CD4-positive, alpha-beta T cell (primary cell): ENCODE measurements at places on chromosomes 7 and 10. TPM values are rescaled to one million over a fixed set of nuclear protein-coding genes. Genes with fewer than 3 reads are reported as not detected.

DNA sequence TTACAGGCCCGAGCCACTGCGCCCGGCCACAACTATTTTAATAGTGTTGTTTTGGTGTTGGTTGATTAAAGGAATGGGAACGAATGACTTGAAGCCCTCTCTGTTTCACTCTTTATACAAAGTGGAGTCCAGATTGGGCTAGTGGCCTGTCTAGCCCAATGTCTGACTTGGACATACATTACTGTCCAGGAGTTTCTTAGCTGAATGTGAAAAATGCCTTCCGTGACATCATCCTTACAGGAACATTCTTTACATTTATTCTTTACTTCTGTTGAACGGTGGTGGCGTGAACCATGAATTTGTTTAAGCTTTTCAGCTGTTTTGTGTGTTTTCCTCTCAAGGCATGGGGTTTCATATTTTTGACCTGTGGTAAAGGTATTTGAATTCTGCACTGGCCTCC lies 67.9 kb downstream of the DAGLB start:
- DNase-seq: no peak

DNA sequence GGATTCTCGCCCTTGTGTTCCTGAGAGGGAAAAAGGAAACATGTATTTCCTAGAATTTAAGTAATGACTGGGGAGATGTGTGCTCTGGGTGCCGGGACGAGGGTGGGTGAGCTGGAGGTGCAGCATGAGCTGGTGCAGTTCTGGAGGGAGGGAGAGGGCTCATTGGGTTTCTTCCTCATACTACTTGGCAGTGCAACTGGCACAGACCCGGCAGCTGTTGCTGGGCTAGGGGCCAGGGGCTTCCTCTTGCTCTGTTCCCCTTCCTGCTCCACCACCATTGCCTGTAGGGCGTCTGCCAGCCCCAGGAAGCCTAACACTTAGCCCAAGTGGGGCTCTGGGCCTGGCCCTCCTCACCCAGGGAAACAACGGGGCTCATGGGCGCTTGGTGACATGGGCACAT lies 5.9 kb downstream of the RET start:
- DNase-seq: no peak

DNA sequence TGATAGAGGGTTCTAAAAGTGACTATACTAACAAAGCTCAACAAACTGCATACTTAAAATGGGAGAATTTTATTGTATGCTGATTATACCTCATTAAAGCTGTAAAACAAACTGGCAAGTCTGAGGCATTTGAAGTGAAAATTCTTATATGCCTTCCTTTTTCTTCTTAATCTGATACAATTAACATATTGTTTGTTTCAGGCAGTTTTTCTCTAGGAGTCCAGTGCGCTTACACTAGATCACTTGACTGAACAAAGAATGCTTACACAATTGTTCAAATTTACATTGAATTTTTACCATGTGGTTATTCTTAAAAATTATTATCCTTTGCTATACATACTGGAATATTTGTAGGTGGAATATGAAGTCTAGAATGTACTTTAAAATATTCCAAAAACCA lies 89.0 kb downstream of the GLCCI1 start:
- DNase-seq: no peak

DNA sequence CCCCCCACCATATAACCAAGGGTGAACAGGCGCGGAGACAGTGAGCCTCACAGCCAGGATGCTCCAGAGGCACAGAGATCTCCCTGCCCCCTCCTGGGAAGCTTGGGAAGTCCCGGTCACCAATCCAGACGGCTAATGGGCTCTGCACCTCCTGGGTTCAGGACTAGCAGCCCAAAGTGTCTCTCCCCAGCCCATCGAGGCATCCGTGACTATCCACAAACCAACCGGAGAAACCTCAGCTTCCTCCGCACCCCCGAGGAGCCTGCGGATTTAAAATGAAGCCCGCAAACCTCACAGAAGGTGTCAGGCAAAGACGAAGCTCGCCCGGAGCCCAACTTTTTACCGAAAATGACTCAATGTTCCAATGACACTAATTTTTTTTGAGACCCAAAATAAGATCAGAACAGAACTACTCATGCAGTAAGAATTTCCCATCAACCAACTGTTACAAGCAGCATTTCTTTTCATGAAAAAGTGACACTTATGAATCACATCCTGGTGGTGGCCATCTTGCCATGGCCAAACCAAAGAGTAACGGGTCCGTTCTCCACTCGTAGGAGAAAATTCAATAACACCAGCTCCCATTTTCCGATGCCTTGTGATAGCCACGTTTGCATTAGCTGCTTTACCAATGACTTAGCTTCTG lies 6.0 kb downstream of the PDGFA start:
- no peak for DNase-seq

Gene NACAD
- total RNA-seq: 0.14 TPM

GRCh38 chr7:46939558-46939957 lies 642.4 kb downstream of the TNS3 start:
- no peak for DNase-seq

Gene GDF10
- 0.22 TPM for total RNA-seq

GRCh38 chr10:33937036-33937730 lies 602.7 kb upstream of the NRP1 start:
- DNase-seq: no peak

GRCh38 chr7:70494225-70495032 lies 637.5 kb upstream of the GALNT17 start:
- no peak for DNase-seq

Gene C10orf88
- total RNA-seq: 2.3 TPM

DNA sequence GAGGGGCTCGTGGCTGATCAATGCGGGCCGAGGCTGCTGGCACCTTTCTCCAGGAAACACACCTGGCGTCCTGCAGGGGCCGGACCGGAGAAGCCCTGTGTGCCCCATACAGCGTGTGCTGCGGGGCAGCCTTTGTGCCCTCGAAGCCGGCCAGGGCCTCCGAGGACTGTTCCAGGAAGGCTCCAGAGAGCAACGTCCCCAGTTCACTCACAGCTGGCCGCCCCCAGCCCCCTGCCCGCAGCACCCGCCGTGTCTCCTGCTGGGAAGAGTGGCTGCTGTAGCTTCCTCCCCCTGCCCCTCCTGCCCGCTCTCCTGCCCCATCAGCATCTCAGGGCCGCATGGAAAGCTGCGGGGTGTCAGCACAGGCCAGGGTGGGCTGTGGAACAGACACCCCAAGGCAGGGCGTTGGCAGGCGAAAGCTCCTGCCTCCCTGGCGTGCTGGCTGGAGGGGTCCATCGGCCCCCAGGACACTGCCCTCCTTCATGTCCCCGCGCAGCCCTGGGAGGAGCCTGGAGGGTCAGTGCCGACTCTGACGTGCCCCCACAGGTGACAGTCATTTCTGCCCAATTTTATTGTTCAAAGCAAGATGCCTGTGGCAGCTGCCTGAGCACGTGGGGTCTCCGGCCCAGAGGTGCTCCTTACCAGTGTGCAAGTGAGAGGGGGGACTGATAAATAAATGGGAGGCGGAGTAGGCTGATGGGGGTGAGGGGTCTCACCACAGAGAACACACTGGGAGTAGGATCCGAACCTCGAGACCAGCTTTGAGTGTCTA lies 95.8 kb upstream of the DIP2C start:
- DNase-seq: no peak

- no peak for DNase-seq
These were observed 62.7 kb upstream of the VIPR2 start for GRCh38 chr7:159207393-159207792.

DNA sequence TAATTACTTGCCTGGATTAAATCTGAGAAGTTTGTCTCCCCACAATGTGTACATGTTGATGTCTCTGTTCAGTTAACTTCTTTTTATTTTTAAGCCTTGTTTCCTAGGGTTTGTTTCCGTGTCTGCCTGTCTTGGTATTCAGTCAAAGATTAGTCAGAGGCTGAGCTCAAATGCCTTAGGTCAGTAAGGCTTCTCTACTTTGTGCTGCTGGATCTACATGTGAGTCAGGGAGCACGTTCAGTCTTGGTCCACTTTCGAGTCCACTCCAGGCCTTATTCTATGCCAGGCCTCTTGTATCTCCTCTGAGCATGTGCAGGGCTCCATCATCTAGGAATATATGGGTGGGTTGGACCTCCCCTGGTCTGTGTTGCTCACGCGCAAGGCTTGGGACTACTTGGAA lies 93.3 kb upstream of the FZD8 start:
- DNase-seq: no peak

Gene EN2
- total RNA-seq: not detected

GRCh38 chr10:121167534-121168243 lies 316.5 kb downstream of the WDR11 start:
- no peak for DNase-seq

DNA sequence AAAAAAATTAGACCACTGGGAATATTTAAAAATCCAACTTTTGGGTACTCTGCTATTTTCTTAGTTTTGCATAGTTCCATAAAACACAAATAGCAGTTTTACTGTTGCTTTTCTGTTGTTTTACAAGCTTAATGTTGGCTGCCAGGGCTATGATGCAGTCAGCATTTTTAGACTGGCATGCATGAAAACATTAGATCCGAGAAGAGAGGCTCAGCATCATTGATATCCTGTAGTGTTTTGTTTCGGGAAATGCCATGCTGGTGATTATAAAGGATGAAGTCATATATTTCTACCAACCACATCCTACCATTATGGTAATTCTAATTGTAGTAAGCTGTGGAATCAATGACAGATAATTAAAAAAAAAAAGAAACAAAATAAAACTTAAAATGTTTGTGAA lies 104.6 kb downstream of the MBL2 start:
- DNase-seq: no peak

GRCh38 chr10:97074256-97075145 lies 111.3 kb downstream of the SLIT1 start:
- DNase-seq: no peak

GRCh38 chr10:5873515-5873995 lies 16.1 kb downstream of the ANKRD16 start:
- peak; percentile 53 for DNase-seq

DNA sequence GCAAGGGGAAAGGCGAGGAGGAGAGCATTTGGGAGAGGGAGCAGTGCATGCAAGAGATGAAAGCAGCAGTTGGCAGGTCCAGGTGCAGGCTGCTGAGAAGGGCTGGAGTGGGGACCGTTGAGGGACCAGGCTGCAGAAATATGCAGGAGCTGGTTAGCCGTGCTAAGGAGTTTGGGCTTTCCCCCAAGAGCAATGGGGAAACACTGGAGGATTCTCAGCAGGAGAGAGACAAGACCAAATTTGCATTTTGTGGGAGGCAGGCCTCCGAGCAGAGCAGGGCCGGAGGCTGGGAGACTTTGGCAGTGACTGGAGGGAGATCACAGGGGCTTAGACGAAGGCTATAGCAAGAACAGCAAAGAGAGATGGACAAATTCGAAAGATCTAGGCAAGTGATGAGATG lies 11.8 kb downstream of the BTBD16 start:
- DNase-seq: no peak

Gene TTYH3
- total RNA-seq: 7.9 TPM

DNA sequence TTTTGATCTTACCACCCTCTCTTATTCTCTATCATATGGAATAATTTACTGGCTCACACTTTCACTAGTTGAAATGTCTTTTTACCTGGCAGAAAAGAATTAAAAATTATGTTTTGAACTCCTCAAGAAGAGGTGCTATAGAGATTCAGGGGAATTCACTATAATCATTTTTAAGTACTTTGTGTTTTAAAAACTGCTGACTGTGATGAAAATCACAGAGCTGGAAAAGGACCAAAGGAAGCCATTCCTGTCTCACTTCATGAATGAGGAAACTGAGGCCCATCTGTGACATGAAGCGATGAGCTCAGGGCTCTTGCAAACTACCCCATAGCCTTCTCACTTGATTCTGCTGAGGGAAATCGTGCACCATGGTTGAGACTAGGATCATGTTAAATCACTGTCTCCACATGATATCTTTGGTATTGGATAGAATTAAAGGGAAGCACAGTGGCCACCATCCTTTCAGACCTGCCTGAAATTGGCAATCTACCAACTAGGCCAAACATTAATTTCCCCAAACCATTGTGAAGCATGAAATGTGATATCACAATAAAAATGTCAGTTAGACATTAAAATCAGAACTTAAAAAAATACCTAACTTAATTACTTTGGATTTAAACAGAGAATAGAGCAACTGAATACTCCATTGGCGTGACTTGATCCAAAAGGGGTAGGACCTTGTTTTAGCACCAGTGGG lies 141.0 kb downstream of the FZD1 start:
- no peak for DNase-seq

- DNase-seq: no peak
These were observed 8.6 kb downstream of the ZNF786 start for GRCh38 chr7:149081914-149082313.

GRCh38 chr10:124497196-124497881 lies 35.7 kb downstream of the LHPP start:
- no peak for DNase-seq

GRCh38 chr10:62133618-62134017 lies 135.0 kb downstream of the RTKN2 start:
- no peak for DNase-seq

DNA sequence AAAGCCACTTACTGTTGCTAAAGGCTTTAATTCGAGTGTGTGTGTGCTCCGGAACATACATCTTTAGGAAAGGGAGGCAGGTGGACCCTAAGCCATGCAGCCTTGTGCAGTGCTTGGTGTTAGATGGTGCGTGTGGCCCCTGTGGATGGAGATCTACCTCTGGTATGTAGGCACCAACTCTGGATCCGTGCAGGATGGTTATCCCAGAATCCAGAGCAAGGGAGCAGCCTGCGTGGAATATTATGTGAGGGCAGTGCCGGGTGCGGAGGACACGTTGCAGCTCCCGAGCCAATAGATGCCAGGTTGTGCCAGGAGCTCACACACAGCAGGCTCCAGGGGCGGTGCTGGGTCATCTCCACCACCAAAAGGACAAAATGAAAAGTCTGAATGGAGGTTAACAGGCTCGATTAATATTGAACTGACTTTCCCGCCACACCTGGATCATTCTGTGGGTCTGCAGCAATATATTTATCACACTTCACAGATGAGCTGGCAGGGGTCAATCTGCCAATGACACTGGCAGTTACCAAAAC lies 143.0 kb upstream of the NPS start:
- DNase-seq: no peak

Gene MMD2
- total RNA-seq: not detected

Gene IGF2BP3
- total RNA-seq: not detected

DNA sequence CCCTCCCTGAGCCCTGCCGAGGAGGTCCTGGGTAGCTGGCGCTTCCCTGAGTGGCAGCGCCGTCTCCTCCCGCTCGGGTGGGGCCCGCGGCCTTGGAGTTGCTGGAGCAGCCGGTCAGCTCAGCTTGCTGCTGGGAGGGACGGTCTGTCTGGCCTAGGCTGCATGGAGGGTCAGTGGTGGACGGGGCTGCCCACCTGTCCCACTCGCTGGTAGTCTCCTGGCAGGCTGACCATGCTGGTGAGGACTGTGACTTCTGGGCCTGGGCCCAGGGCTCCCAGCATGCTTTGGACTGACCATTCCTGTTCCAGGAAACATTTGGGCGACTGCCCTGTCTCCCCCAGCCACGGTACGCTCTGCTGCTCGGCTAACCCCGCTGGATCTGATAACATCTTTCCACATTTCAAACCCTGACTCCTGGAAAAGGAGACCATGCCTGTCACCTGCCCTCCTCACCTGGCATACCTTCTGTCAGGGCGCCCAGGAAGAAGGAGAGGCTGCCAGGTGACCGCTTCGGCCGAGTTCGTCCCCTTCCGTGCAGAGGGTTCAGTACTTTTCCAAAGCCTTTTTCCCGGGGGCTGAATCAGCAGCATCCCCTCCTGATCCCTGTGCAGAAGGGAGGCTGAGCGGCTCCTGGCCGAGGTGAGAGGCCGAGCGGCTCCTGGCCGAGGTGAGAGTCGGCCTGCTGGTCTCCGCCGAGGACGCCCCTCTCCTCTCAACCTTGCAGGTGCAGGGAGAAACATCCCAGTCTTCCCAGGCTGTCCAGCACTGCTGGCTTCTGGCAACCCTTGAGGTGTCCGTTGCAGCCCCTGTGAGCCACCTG lies 43.4 kb downstream of the FAM20C start:
- DNase-seq: no peak
